ENCODE measurements at places on chromosomes 16 and 17.

DNA sequence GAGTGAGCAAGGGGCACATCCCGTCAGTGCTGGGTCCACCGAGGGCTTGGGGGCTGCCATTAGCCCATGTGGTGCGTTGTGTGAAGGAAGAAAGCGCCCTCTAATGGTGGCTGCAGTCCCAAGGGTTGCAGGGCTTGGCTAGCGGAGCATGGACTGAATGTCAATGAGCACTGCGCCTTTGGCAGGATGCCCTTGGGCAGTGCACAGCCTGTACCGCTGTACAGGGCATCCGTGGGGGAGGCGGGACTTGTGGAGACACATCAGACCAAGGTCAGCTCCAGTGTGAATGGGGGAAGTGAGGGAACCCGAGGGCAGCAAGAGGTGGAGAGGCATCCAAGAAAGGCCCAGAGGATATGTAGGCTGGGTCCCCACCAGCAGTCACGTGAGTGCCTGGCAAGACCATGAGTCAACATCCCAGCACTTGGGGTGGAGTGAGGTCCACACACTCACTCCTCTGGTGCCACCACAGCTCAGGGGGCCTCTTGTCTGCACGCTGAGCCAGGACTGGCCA, 75.5 kb upstream of the MED9 start:
- no peak for DNase-seq

GRCh38 chr16:76777721-76778465, 413.1 kb upstream of the MON1B start:
- DNase-seq = no peak

GRCh38 chr17:39225959-39226683, 376 bp upstream of the STAC2 start:
- peak; percentile 45 for DNase-seq

DNA sequence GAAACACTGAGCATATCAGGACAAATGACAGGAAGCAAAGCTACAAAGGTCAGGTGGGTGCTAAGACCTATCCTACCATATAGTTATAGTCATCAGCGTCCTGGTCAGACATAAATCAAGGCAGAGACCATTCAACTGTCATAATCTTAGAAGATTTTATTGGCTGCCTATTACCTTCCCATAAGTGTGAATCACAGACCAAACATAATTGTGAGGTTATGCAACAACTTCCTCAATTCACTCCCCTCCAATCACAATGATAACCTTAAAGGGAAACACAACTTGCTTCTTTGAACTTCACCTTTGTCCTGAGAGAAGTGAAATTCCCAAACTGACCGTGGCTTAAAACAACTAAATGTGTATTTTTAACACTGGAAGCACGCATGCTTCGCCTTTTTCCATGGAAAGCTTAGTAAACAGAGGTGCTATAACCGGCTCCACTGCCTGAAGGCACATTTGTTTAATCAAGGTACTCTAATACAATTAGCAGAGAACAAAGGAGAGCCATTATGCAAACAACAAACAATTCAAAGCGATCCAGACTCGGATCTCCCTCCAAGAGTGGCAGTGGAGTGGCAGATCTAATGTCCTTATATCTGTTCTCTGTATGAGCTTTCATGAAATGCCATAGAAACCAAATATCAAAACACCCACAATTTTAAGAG, 84.9 kb downstream of the TMEM114 start:
- no peak for DNase-seq

GRCh38 chr17:164303-165235, 16.9 kb downstream of the DOC2B start:
- peak; percentile 9 for DNase-seq

DNA sequence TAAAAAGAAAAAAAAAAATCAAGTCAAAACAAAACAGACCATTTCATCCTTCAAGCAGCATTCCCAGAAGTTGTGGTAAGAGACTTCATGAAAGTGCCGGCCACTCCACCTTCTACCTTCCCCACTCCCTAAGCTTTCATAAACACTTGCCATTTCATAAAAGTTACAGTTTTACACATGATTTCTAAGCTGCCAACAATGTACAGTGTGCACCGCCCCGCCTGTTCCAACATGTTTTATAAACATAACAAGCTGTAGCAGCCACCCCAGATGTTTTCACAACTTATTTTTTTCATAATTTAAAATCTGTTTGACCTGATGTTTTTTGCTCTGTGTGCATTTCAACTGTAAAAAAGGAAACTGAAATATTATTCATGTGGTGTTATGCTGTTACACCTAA, 608.1 kb downstream of the TOX3 start:
- DNase-seq = no peak

- DNase-seq = peak; percentile 26
Observed at GRCh38 chr17:30796016-30796415, 28.5 kb downstream of the CRLF3 start.

GRCh38 chr16:12002447-12003006, 26.0 kb downstream of the SNX29 start:
- DNase-seq = no peak

GRCh38 chr17:64460955-64461354, 12.0 kb downstream of the MILR1 start:
- DNase-seq = no peak

- DNase-seq = no peak
Observed at GRCh38 chr16:27229891-27230470, 26.7 kb downstream of the KDM8 start.
